Upper lobe of left lung (tissue), 6 donors: ENCODE measurements at places on chromosomes 11 and 22.

DNA sequence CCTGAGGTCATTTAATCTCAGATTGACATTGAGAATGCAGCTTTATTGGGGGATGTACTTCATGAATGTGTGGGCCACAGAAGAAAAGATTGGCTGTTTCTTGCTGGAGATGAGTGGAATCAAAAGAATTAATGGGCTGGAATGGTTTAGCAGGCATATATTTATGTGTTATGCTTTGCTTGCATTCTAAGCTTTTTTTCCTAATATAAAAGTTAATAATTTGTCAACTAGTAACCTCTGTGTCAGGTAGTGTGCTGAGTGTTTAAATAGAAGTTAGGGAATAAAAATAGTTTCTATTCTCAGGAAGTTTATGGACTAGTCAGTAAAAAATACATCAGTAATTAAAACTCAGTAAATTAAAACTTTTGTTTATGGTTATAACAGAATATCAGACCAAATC lies 67.4 kb upstream of the PRODH start:
- no peak overlapping the region for H3K4me3 ChIP-seq
- no peaks in the 10 kb centered on the region for H3K36me3 ChIP-seq
- H3K27ac ChIP-seq = no peak overlapping the region
- H3K27me3 ChIP-seq = no peaks in the 10 kb centered on the region

GRCh38 chr11:35812828-35813227 lies 131.0 kb upstream of the LDLRAD3 start:
- no peaks in the 10 kb centered on the region for H3K36me3 ChIP-seq
- H3K27me3 ChIP-seq = no peaks in the 10 kb centered on the region
- H3K27ac ChIP-seq = no peak overlapping the region
- DNase-seq = no peak
- no peaks in the 10 kb centered on the region for H3K4me1 ChIP-seq

- H3K4me1 ChIP-seq = no peaks in the 10 kb centered on the region
- no peaks in the 10 kb centered on the region for H3K27me3 ChIP-seq
- no peak for DNase-seq
- no peak overlapping the region for H3K27ac ChIP-seq
These were observed 315.8 kb upstream of the LRRC4C start for GRCh38 chr11:41775296-41775695.

DNA sequence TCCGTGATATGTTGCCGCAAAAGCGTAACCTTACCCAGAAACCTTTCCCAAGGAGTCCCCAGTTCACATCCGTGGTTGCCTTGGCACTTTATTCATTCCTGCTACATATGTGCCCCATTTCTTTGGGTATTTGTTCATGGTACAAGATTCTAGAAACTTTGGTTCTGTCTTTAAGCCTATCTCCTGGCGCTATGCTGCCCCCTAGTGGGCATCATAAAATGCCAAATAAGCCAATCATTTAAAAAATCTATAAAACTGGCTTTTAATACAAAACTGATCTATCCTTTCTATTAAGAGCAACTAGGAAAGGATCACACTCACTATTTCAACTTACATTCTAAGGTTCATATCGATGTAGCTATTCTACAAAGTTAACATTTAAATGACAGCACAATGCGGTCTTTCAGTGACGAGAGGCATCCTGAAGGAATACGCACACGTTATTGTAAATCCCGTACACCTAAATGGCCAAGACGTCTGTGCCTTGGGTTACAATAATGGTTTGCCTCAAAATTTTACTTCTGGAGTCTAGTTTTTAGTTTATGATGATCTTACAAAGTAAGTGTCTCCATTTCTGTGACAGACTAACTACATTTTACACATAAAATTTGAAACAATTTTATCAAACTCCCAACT lies 16.2 kb downstream of the PIWIL3 start:
- no peak overlapping the region for H3K27ac ChIP-seq
- H3K4me1 ChIP-seq = no peaks in the 10 kb centered on the region
- H3K27me3 ChIP-seq = no peaks in the 10 kb centered on the region
- H3K36me3 ChIP-seq = no peaks in the 10 kb centered on the region
- no peak for DNase-seq

- no peaks in the 10 kb centered on the region for H3K27me3 ChIP-seq
- no peaks in the 10 kb centered on the region for H3K36me3 ChIP-seq
- no peak overlapping the region for H3K4me3 ChIP-seq
- H3K4me1 ChIP-seq = peaks cover 7% of the 10 kb centered on the region
These were observed 34.4 kb upstream of the CD5 start for GRCh38 chr11:61067782-61068446.

DNA sequence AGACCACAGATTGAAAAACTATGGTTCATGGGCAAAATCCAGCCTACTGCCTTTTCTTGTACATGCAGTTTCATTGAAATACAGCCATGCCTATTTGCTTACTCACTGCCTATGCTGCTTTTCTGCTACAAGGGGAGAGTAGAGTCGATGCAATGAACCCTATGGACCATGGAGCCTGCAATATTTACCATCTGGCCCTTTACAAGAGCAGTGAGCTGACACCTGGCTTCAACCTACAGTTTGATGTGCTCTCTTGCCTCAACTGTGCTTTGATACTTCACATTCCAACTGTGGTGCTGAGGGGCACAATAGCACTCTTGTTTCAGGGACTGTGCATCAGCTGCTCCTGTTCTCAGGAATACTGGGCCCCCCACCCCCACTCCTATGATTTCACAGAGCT lies 239.5 kb upstream of the SORL1-AS1 start:
- no peak overlapping the region for H3K27ac ChIP-seq
- no peaks in the 10 kb centered on the region for H3K4me1 ChIP-seq
- H3K27me3 ChIP-seq = no peaks in the 10 kb centered on the region
- H3K36me3 ChIP-seq = no peaks in the 10 kb centered on the region
- DNase-seq = no peak

- no peaks in the 10 kb centered on the region for H3K4me1 ChIP-seq
- no peaks in the 10 kb centered on the region for H3K27me3 ChIP-seq
- H3K4me3 ChIP-seq = no peak overlapping the region
- no peak overlapping the region for H3K27ac ChIP-seq
These were observed 339.4 kb downstream of the MN1 start for GRCh38 chr22:27462190-27462589.

DNA sequence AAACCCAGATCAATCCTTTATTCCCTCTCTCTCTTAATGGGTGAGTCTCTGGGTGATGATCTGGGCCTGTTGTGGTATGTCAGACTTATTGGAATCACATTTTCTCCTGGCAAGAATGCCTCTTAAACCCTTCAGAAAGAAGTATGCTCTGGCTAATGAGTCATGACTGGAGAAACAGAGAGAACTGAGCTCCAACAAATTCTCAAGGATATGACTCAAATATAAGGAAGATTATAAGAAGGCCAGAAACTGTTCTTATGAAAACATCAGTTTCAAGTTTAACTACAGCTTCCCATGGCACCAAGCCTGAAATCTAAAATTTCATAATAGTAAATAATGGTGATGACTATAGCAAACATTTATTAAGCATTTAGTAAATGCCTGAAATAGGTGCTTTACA lies 83.9 kb downstream of the OR5AK2 start:
- DNase-seq = no peak
- no peaks in the 10 kb centered on the region for H3K27me3 ChIP-seq
- H3K27ac ChIP-seq = peak overlapping the region; percentile 64

DNA sequence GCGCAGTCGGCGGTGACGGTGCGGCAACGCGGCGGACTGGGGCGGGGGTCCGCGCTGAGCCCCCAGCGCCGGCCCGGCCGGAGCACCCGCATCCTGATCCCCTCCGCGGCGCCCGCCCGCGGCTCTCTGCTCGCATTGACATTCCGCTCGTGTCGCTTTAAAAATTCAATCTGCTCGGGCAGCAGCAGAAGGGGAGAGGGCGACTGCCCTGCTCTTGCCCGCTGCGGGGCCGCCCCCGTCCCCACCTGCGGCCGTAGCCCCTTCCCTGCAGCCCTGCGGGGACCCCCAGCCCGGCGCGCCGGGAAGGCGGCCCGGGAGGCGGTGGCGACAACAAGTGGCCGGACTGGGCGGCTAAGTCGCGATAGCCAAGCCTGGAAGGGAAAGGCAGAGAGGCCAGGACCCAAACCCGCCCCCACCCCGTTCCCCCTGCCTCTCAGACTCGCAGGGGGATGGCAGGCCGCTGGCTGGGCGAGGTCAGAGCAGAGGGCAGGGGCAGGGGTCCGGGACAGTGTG lies 1.1 kb downstream of the CABP7 start:
- no peaks in the 10 kb centered on the region for H3K36me3 ChIP-seq
- peaks cover 9% of the 10 kb centered on the region for H3K4me1 ChIP-seq
- no peak overlapping the region for H3K27ac ChIP-seq
- H3K27me3 ChIP-seq = no peaks in the 10 kb centered on the region

DNA sequence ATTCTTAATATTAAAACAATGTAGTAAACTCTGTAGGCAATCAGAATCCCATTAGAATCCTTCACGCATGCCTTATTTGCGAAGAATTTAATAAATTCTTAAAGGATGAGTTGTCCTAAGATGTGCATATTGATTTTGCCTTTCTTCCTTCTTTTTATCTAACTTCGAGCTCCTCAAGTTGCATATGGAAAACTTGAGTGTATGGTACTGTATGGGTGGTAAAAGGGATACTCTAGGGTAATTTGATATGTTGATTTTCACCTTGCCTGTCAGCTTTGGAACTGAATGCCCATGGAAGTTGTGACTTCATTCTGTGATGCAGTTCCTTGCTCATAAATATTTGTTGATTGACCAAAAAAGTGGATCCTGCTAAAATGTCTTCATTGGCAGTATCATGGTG lies 193.8 kb downstream of the DDX10 start:
- no peaks in the 10 kb centered on the region for H3K4me1 ChIP-seq
- H3K36me3 ChIP-seq = no peaks in the 10 kb centered on the region
- no peak overlapping the region for H3K27ac ChIP-seq
- H3K27me3 ChIP-seq = no peaks in the 10 kb centered on the region
- DNase-seq = no peak

DNA sequence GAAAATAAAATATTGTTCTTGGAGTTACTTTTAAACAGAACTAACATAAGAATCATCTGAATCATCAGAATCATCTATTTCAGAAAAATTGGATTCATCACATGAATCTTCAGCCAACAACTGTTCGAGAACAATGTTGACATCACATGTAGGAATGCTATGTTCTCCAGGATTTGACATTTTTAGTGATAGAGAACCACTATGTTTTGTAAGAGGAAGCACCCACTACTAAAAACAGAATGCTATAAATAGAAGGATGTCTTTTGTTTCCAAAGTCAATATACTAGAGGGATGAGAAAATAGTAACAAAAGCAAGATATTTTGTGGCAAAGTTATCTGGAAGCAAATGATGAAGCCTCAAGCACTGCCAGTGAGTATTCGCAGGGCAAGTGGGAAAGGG lies 263.4 kb upstream of the DDI1 start:
- H3K27me3 ChIP-seq = no peaks in the 10 kb centered on the region
- H3K27ac ChIP-seq = no peak overlapping the region

DNA sequence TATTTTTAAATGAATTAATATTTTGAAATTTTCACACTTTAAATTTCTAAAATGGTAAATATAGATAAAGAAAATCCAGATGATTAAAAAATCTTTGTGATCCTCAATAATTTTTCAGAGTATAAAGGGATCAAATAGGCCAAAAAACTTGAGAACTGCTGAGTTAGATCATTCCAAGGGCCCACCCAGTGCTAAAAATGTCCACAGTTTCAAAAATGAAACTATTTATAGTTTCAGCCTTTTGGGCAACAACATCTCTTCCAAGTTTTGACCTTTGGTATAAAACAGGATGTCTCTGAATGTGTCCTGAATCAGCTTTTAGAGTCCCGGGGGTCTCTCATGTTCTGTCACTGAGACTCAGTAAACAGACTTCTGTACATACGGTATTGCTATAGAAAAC lies 20.9 kb upstream of the BAIAP2L2 start:
- peak overlapping the region; percentile 15 for H3K27ac ChIP-seq
- H3K4me1 ChIP-seq = no peaks in the 10 kb centered on the region
- H3K4me3 ChIP-seq = no peak overlapping the region
- no peaks in the 10 kb centered on the region for H3K27me3 ChIP-seq
- peaks cover 40% of the 10 kb centered on the region for H3K36me3 ChIP-seq

DNA sequence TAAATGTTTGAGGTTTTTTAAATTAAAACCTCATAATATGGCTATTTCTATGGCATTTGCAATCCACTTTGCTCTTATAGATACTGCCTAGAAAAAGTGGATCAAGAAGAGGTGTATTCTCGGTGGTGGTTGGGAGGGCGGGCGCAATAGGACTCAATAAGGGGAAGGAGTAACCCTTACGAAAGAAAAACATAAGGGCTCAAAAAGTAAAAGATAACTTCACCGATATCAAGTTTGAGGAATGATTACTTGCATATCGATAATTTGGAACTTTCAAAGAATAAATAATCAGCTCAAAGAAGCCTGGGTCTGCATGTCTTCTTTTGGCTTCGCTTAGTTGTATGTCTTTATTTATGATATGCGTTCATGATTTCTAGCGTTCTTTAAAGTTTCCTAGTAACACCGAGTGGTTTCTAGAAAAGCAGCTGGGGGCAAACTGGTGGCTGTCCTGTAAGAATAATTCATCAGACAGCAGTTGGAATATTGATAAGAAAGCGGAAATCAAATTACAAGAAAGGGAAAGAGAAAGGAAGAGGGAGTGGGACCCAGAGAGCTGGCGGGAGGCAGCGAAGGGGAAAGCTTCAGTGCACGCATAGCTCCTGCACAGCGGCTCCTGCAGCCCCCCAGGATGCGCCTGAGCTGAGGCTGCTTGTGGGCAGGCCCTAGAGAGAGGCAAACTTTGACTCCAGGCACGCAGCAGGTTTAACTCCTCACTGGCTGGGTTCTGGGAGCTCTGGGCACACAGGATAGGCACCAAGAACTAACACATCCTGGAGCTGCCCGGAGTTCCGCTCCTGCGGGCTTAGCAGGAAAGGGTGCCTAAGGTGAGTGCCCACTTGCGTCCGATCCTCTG lies 9.1 kb upstream of the FLI1 start:
- no peaks in the 10 kb centered on the region for H3K36me3 ChIP-seq
- DNase-seq = no peak
- peaks cover 22% of the 10 kb centered on the region for H3K4me1 ChIP-seq

- H3K27ac ChIP-seq = no peak overlapping the region
- H3K4me1 ChIP-seq = no peaks in the 10 kb centered on the region
- no peaks in the 10 kb centered on the region for H3K36me3 ChIP-seq
- no peak overlapping the region for H3K4me3 ChIP-seq
These were observed 82.8 kb upstream of the OR5AK2 start for GRCh38 chr11:56905936-56906335.

GRCh38 chr11:67351275-67352005 lies 1.9 kb downstream of the POLD4 start:
- no peak for DNase-seq
- H3K36me3 ChIP-seq = no peaks in the 10 kb centered on the region
- H3K4me3 ChIP-seq = no peak overlapping the region
- peak overlapping the region; percentile 100 for H3K27ac ChIP-seq

- H3K27ac ChIP-seq = no peak overlapping the region
- no peaks in the 10 kb centered on the region for H3K4me1 ChIP-seq
- no peak overlapping the region for H3K4me3 ChIP-seq
- no peaks in the 10 kb centered on the region for H3K27me3 ChIP-seq
- H3K36me3 ChIP-seq = no peaks in the 10 kb centered on the region
These were observed 590.0 kb downstream of the METTL15 start for GRCh38 chr11:28697920-28698827.

- H3K27me3 ChIP-seq = no peaks in the 10 kb centered on the region
- no peak for DNase-seq
- H3K4me3 ChIP-seq = no peak overlapping the region
- no peaks in the 10 kb centered on the region for H3K36me3 ChIP-seq
- H3K4me1 ChIP-seq = no peaks in the 10 kb centered on the region
- H3K27ac ChIP-seq = no peak overlapping the region
These were observed 363.7 kb downstream of the NXPE2 start for GRCh38 chr11:115042002-115042401.
